HepG2 (cell line): ENCODE measurements at places on chromosomes 11 and 22.

DNA sequence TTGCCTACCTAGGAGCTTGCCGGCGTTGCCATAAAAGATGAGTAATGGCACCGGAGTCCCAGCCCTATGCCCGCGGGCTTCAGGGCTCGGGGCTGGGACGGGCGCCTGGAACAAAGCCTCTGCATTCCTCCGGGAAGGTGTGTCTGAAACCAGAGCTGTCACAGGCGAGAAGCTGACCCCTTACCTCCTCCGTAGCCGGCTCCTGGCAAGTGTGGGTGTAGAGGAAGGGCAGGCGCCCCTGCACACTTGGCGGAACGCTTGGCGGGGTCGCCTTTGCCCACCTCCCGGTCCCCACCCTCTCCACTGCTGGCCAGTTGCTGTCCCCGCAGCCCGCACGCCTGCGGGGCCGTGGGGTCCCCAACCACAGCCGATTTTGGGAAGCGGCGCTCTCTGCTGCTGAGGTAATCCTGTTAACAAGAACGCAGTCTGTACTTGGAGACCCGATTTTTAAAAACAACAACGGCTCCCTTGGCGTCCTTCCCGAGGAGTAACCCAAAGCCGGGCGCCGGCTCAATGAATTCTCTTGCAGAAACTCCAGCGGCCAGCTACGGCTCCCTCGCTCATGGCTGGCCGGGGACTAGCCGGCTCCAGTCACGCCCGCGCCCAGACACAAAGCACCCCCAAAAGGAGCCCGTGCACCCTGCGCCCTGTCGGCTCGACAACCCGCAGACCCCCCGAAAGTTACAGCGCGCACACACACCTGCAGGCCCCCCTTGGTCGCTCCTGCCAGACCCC is 89.2 kb downstream of the PLEKHA7 start:
- DNase-seq = peak; percentile 78

DNA sequence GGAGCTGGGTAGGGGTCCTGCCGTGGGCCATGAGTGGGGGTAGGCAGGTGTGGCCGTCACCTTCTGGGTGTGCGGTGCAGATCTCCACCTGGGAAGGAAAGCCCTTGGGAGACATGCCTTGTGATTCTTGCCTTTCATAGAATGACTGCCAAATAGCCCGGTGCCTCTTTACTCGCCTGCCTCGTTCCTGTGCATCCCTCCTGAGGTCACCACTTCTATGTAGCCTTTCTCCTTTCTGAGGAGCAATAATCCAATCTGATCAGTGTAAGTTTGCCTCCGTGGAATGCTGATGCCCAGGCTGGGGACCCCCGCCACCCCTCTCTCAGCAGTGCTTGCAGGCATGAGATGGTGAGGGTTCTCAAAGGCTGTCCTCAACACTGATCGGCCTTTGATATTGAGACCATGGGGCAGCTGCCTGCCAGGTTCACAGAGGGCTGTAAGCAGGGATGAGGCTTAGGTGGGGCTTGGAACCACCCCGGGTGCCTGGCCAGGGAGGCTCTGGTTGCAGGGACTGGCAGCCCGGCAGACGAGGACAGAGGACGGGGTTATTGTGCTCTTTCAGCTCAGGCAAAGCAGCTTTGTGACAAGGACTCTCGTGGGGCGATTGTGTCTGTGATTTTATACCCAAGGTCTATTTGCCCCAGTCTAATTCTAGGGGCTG is 86.1 kb upstream of the WNT7B start:
- no peak for DNase-seq

- no peak for DNase-seq
Observed at GRCh38 chr22:35611891-35612576, 5.1 kb downstream of the MB start.

DNA sequence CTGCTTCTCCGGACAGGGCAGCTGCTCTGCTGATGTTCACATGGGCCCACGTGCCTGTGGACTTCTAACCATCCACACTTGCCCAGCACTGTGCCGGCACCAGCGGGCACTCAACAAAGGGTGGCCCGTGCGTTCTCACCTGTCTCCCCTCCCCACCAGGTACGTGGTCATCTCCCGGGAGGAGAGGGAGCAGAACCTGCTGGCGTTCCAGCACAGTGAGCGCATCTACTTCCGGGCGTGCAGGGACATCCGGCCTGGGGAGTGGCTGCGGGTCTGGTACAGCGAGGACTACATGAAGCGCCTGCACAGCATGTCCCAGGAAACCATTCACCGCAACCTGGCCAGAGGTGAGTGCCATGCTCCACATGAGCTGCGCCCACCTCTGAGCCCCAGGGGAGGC is 66.7 kb downstream of the SYT13 start:
- no peak for DNase-seq

DNA sequence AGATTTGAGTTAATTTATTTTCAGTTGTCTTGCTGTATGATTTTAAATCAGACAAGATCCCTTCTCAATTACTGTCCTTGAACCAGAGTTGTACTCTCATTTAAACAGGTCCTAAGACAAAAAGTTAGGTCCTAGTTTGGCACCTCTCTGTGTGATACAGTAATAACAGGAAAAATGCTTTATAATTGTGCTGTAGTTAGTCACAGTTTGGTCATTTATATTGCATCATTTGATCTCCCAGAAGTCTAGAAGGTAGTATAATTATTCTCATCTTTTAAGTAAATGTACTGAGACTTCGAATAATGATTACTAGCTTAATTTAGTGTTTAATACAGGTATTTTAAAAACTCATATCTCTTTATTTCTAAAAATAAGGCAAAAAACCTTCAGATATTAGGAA is 18.1 kb upstream of the LUZP2 start:
- DNase-seq = no peak

GRCh38 chr11:18294862-18295261 is 27.1 kb downstream of the HPS5 start:
- no peak for DNase-seq

DNA sequence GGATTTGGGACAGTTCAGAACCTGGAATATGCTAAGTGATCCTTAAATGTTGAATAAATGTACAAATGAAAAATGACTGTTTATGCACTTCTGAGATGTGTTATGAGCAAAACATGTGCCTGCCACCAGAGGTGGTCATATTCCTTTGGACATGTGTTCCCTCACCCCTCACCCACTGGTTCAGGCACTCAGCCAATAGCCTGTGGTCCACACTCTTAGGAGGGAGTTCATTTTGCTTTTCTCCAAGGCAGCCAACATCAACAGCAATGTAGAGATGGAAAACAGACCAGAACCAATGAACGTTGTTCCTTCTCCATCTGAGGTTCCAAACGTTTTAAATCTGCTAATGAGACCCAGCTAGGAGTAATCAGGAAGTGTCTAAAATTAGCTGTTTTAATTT is 44.0 kb downstream of the RPUSD4 start:
- DNase-seq = no peak

- DNase-seq = peak; percentile 17
Observed at GRCh38 chr11:93089474-93090102, 108.2 kb downstream of the SLC36A4 start.

- no peak for DNase-seq
Observed at GRCh38 chr22:19353363-19354131, 62.0 kb upstream of the CLTCL1 start.

DNA sequence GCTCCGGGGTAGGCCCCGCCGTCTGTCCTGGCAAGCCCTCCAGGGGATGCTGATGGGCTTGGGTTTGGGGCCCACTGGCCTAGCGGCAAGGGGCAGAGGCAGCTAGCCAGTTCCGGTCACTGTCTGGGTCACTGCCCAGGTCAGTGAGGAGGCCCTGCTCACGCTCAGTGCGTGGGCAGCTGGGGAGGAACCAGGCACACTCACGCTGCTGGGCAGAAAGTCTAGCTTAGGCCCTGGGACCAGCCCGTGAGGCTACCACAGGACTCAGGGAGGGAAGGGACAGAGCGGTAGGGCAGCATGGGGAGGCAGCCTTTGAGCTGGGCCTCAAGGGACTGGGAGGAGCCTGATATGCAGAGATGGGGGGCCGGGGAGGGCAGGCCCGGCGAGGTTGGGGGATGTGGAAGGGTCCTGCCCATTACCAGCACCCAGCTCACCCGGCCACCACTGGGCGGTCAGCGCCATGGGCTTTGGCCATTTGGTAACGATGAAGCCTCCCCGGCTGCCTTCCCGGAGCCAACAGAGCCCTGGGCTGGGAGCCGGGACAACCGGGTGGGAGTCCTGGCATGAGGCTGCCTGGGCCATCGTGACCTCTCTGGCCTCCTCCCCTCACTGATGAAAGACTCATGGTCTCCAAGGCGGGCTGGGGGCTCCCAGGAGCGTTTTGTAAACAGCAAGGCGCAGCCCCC is 14.2 kb downstream of the SHISAL1 start:
- DNase-seq = no peak

GRCh38 chr11:6733326-6734275 is 38.2 kb downstream of the OR2AG2 start:
- no peak for DNase-seq

GRCh38 chr11:67270256-67271204 is 4.3 kb downstream of the GRK2 start:
- DNase-seq = no peak

GRCh38 chr11:57249384-57250319 is 12.6 kb upstream of the APLNR start:
- DNase-seq = peak; percentile 23

DNA sequence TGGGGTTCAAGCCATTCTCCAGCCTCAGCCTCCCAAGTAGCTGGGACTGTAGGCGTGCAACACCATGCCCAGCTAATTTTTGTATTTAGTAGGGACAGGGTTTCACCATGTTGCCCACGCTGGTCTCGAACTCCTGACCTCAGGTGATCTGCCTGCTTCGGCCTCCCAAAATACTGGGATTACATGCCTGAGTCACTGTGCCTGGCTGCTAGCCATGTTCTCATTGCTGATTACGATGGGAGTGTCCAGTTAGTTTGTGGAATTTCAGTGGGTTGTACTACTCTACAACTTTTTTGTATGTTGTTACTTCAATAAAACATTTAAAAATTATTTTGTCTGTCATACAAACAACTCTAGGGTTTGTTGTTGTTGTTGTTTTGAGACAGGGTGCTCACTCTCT is 4.8 kb upstream of the VPS11 start:
- DNase-seq = no peak

- DNase-seq = no peak
Observed at GRCh38 chr11:117716521-117717440, 80.2 kb downstream of the DSCAML1 start.

DNA sequence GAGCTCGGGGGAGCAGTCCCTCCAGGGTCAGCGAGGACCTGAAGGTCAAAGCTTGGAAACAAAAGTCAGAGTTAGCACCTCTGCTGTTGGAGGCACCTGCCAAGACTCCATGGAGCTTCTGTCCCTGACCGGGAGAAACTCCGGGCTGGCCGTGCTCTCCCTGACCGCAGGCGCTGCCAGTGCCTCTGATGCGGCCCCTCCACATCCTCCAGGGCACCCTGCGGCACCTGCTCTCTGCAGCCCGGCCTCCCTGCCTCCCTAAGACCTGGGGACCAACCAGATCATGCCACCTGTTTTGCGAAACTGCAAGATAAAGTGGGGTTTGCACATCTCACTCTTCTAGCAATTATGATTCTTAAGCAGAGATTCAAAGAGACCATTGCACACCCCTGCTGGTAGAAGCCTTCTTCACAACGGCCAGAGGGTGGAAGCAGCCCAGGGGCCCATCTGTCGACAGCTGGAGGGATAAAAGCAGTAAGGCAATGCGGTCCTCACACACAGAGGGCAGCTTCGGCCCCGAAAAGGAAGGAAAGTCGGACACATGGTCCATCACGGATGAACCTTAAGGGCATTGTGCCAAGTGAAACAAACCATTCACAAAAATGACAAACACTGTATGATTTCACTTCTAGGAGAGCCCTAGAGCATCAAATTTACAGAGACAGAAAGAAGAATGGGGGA is 477.1 kb downstream of the BRD1 start:
- DNase-seq = no peak

GRCh38 chr22:44023404-44024287 is 456 bp upstream of the PARVB start:
- no peak for DNase-seq

- peak; percentile 70 for DNase-seq
Observed at GRCh38 chr11:820655-821511, 2.2 kb downstream of the PNPLA2 start.

- DNase-seq = no peak
Observed at GRCh38 chr11:64299847-64300648, at the start of gene CATSPERZ. TSS of gene CATSPERZ (plus strand) at chr11:64300358. CDS start at chr11:64300411, 53 bp downstream.

GRCh38 chr22:19059481-19060278 is 62.5 kb downstream of the DGCR2 start:
- no peak for DNase-seq

- DNase-seq = peak; percentile 78
Observed at GRCh38 chr11:83508804-83509203, 222.6 kb upstream of the CCDC90B start.

DNA sequence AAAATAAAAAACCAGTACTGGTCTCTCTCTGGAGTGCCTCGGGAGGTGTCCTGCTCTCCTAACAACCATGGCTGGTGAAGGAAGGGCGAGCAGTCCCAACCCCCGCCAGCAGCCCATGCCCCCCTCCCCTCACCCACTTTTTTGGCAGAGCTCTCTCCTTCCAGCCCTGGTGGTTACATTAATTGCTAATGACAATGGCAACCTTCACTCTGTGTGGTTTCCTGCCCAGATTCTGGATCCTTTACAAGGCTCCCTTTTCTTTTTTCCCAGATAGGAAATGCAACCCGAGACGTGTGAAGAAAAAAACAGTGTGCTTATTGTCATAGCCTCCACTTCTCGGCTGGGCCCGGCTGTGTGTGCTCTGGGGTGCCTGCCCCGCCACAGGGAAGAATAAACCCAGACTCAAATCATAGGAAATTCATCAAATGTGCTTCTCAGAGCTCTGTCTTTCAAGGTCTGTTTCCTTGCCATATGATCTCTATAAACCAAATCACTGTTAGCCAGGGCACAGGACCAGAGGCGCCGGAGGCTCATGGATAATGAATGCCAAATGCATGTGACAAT is 513.0 kb downstream of the SOX6 start:
- no peak for DNase-seq

DNA sequence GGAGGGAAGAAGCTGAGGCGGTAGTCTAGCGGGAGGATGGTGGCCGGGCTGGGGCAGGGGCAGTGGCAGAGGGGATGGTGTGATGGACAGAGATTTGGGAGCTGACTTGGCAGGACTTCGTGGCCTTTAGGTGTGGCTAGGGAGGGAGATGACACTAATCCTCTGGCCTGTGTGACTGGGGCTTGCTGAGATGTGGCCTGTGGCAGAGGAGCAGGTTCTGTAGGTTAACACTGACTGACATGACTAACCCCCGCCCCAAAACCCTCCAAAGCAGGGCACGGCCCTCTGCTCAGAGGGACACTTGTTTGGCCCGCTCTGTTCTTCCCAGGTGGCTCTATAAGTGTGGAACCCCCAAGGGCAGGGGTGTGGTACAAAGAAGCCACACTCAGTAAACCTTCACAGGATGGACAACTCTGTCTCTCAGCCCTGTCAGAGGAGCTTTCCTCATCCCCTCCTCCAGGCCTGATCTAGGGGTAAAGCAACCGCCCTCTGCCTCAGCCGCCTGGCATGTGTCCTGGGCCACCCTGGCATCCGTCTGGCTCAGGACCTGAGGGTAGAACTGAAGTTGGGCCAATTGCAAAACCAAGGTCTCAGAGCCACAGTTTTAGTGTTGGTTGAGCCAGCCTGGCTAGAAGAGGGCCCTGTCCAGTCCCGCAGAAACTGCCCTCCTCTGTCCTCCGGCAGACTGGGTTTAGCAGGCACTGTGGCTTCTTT is 15.6 kb downstream of the TOM1 start:
- DNase-seq = no peak

GRCh38 chr22:23222033-23222792 is 41.9 kb downstream of the BCR start:
- DNase-seq = no peak

- DNase-seq = no peak
Observed at GRCh38 chr11:35546317-35546716, 20.9 kb upstream of the PAMR1 start.
